ENCODE measurements at places on chromosomes 3 and 15. TPM values are rescaled to one million over a fixed set of nuclear protein-coding genes. Genes with fewer than 3 reads are reported as not detected.

- peak; percentile 48 for DNase-seq
Observed at GRCh38 chr3:48507256-48508061, 3.5 kb upstream of the SHISA5 start.

DNA sequence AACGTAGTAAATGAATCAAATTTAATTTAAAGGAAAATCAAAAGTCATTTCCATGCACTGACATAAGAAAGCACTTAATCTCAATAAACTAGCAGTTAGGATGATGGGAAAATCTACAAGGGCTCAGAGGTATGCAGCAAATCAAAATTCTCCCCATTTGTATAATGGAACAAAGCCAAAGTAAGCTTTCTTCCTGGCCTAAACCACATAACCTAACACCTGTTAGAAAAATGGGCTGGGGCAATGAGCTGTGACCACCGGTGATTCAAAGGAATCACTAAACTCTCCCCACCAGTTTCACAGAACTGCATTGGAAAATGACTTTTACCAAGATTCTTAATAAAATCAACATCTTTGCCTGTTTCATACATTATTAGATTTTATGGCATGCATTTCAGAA is 1024.3 kb downstream of the FHIT start:
- DNase-seq, result no peak

Gene ACTR8
- total RNA-seq, result 55.1 TPM

DNA sequence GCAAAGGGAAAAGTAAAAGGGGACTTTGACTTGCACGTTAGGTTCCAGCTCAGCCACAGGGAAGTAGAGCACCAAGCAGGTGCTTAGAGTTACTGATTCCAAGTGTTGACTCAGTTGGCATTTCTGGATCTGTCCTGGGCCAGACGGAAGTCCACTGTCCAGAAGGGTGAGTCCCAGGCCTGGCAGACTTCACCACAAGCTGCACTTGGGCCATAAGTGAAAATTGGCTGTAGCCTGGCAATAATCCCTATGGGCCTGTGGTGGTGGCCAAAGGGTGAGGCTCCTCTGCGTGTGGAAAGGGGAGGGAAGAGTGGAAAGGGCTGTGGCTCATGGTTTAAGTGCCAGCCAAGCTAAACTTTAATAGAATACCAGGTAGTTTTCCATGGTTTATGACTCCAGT is 121.5 kb downstream of the DTWD1 start:
- no peak for DNase-seq

- DNase-seq, result no peak
Observed at GRCh38 chr3:87318617-87319021, 42.2 kb upstream of the POU1F1 start.

- DNase-seq, result no peak
Observed at GRCh38 chr3:194306109-194306686, 44.9 kb downstream of the CPN2 start.

GRCh38 chr3:106228271-106228670 is 359.5 kb upstream of the CBLB start:
- no peak for DNase-seq

DNA sequence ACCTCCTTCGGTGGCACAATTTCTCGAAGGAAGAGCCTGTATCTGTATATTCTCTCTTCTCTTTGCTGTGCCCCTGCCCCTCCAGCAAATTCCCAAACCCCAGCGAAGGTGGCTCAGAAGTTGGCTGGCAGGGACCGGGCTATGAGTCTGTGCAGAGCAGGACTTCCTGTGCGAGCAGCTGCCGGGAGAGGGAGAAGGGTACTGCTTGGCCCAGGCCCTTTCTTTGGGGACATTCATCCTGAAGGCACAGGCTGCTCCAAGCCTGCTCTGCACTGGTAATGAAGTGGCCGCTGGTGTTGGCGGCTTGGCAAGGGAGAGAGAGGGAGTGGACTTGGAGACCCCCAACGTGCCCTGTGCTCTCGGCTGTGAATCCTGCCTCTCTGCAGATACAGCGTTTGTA is 1.5 kb downstream of the SLC6A11 start:
- no peak for DNase-seq

GRCh38 chr15:98649472-98650416 is 1.4 kb downstream of the IGF1R start:
- peak; percentile 41 for DNase-seq

Gene A4GNT
- 3.1 TPM for total RNA-seq

Gene COL6A6
- 0.12 TPM for total RNA-seq

Gene ACAP2
- total RNA-seq, result 34.2 TPM
